ENCODE measurements at places on chromosomes 12 and 14. TPM values are rescaled to one million over a fixed set of nuclear protein-coding genes. Genes with fewer than 3 reads are reported as not detected.

DNA sequence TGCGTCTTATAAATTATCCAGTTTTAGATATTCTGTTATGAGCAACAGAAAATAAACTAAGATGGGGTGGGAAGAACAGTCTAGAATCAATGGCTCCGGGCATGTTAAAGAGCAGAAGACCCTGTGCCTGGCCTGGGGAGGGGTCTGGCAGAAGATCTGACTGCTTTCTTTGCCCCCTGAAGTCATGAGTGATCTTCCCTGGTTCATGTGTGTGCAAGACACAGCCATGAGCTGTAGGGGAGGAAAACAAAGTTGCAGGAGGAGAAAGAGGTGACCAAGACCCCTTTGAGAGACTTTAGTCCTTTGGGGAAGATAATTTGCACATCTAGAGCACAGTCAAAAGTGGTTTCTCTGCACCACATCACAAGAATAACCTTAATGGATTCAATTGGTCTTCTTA, 4.8 kb downstream of the LACRT start:
- DNase-seq: no peak

- DNase-seq: no peak
Measured at GRCh38 chr12:107310621-107311020, 217.3 kb upstream of the CRY1 start.

- DNase-seq: no peak
Measured at GRCh38 chr12:45075587-45076282, 24.8 kb upstream of the DBX2 start.

DNA sequence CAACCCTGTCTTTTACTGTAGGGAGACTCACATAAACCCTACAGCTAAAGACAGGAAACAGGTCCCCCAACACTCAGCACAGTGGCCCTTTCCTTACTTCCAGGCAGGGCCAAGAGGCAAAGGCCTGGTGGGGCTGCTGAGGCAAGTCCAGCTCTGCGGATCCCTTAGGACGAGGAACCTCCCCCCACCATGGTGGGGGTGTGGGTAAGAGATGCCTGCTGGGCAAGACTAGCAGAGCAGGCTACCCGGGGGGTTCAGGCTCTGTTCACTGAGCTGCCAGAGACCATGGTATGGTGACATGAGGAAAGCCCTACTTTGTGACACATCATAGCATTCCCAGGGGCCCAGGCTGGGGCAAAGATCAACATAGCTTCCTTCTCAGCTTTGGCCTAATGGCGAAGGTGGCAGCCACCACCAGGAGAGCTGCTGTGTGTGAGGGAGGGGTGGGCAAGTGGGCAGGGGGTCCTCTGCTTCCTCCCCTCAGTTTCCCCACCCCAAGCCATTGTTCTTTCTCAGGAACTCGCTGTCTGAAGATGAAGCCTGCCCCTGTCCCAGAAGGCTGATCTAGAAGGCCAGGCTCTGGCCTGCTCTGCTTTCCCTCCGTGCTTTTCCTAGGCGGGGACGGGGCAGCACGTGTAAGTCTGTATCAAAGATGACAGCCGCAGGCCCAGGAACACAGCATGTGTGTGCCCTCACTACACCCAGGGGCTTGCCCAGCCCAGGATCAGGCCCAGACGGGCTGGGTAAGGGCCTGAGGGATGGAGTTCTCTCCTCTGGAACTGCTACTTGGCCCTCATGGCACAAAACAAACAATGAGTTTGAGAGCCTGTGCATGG, 10.1 kb upstream of the TINF2 start:
- DNase-seq: no peak

LRP10 gene
- 62.4 TPM for total RNA-seq

DDX11 gene
- 115 TPM for total RNA-seq

NPFF gene
- total RNA-seq: 0.58 TPM

RTL1 gene
- not detected for total RNA-seq

Measured in activated CD4-positive, alpha-beta memory T cell treated with anti-CD3 and anti-CD28 coated beads for 36 hours (primary cell).